Activated T-helper 9 cell treated with anti-CD3 and anti-CD28 coated beads, Interleukin-2, amount 50 U/mL, for 16 hours (primary cell): ENCODE measurements at places on chromosomes 6 and 20.

GRCh38 chr6:90466154-90466940 lies 120.5 kb downstream of the MAP3K7 start:
- no peak for DNase-seq

GRCh38 chr20:17762243-17762872 lies 62.6 kb downstream of the BANF2 start:
- no peak for DNase-seq

DNA sequence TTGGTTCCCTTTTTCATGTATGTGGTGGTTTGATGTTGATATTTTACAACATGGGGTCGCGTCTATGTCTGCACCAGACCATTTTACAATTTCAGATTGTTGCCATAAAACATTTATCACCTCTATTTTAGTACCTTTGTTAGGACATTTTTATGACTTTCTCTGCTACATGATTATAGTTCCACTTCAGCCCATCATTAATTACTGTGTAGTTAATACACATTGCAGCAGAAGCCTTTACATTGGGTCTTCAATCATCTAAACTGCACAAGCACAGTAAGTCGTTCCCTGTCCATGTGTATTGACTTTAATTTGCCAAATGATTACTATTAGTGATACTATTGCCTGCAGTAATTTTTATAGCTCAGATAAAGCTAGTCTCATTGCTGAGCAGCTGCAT lies 15.7 kb upstream of the TMEM217 start:
- DNase-seq, result no peak

- DNase-seq, result no peak
These were observed 370.5 kb upstream of the RSPO3 start for GRCh38 chr6:126747728-126748540.

DNA sequence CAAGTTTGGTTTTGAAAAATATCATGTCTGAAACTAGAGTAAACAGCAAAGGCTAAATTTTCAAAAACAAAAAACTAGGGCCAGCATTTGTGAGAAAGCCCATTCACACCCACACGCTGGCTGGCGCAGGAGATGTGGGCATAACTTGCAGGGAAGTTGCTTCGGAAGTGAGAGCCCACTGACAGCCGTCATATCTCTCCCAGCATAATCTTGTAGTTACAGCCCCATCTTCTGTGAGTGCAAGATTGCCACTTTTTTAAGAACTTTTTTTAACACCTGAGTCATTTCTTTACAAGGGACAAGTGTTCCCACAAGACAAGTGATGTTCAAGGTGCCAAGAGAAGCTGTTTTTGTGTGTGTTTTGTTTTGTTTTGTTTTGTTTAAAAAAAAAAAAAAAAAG lies 212.5 kb upstream of the CNR1 start:
- DNase-seq, result no peak

DNA sequence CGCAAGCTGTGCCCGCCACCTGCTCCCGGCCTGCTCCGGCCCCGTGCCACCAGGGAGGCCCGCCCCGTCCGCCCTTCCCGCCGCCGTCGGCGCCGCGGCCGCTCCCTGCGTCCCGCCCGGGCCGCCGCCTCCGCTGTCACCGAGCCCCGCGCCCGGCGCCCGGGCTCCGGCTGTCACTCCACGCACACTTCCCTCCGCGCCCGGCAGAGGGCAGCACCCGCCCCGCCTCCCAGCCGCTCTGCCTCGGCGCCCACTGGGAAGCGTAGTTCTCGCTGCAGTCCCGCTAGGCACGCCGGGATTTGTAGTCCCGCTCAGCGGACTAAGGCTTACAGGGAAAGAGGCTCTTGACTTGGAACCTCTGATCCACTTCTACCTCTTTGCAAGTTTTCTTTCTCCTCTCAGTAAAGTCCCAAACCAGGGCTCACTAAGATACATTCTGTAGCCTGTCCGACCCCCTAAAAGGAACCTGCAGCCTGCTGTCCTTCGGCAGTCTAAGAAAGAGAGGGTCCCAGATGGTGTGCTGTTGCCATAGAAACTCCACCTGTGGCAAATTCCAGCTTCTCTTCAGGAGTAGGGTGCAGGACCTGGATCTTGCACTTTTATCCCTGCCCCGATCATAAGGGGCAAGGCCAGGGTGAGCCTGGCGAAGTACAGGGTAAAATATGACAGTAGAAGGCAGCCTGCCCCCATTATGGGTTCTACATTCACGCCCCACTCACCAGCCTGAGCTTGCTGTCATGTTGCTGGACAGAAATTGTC lies at the start of gene TFEB:
TFEB (minus strand) TSS at position 182 of the 759 bp plus-strand sequence. CDS start 44,395 bp downstream, outside the sequence.
- DNase-seq, result peak; percentile 89

- DNase-seq, result peak; percentile 33
These were observed 9.3 kb upstream of the TXNDC5 start for GRCh38 chr6:7919871-7920270.

- DNase-seq, result no peak
These were observed 91.0 kb upstream of the MEI4 start for GRCh38 chr6:77561768-77562314.

DNA sequence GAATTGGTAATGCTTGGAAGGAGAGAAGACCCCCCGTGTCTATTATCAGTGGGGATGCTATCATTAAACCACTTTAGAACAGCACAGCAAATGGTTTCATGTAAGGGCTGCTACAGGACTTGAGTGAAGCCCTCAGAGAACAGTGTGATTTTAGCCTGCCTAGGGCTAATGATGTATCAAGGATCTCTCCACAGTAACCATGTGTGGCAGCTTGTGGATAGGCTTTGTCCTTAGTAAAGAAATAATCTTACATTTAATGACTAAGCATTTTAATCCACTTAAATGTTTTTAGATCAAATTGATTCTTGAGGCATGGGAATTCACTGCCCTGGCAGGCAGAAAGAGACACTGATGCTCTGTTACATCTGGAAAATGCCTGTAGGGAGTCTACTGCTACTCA lies 495.1 kb downstream of the NKAIN2 start:
- no peak for DNase-seq

- no peak for DNase-seq
These were observed 20.4 kb downstream of the RBM38 start for GRCh38 chr20:57411406-57412283.

GRCh38 chr6:48113130-48113529 lies 2.1 kb upstream of the PTCHD4 start:
- DNase-seq, result no peak

- DNase-seq, result no peak
These were observed 9.9 kb upstream of the SLC17A3 start for GRCh38 chr6:25883991-25884390.

GRCh38 chr20:25193843-25194242 lies 1.7 kb upstream of the ENTPD6 start:
- no peak for DNase-seq

GRCh38 chr6:26646074-26646473 lies 13.5 kb downstream of the ZNF322 start:
- no peak for DNase-seq

DNA sequence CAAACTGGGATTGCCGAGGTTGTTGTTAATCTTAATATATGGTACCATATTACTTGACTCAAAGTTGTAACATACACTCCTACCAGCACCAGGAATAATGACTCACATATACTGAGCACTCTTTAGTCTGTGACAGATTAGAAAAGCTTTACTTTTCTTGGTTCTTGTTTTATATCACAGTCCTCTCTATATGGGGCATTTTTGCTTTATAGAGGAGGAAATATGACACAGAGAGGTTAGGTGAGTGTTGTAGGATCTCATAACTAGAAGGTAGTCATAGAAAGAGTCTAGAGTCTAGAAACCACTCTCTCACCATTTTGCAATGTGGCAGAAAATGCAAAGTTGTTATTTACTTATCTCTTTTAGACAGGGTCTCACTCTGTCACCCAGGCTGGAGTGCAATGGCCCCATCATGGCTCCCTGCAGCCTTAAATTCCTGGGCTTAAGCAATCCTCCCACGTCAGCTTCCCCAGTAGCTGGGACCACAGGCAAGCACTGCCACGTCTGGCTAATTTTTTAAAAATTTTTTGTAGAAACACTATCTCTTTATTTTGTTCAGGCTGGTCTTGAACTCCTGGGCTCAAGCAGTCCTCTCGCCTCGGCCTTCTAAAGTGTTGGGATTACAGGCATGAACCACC lies 13.4 kb downstream of the TRIM38 start:
- no peak for DNase-seq

DNA sequence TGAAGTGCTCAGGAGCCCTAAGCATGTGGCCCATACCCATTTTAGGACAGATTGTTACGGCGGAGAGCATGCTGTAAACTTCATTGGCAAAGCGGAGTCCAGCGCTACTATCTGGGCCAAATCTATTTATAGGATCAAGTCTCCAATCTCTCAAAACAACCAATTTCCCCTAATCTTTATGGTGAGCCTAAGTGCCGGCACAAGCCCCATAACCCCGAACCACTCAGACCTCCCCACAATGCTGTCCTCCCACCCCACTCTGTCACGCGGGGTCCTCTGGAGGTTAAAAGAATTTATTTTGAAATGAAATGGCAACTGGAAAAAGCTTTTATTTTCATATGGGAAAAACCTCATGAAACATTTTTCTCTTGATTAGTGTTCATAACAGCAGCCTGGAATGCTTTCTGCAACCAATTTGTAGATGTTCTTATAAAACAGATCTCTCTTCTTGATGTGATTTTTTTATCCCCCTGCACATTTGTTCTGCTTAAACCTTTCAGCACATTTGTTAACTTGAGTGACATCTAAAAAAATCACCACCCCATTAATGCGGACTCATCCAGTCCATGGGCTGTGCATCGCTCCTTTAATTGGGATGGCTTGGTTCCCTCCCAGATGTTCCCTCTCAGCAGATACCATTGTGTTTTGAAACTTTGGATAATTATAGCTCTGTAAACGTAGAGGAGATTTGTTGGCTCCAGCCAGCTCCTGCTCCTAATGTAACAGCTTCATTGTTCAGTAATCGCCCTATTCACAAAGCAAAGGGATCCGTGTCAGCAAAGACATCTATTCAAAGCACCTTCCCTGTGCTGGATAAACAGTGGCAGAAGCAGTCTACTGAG lies 323.6 kb downstream of the CD83 start:
- no peak for DNase-seq

DNA sequence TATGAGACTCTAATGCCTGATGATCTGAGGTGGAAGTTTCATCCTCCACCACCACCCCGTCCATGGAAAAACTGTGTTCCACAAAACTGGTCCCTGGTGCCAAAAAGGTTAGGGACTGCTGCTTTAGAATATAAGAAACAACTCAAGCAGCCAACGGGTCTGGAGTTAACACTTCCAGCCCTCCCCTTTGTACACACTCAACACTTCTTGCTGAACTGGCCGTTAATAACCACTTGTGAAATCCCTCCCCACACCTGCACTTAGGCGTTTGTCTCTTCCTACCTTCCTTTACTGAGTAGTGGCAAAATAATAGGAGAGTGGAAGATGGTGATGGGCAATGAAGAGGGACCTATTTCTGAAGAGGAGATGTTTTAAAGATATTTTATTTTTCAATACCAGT lies 10.5 kb downstream of the SAYSD1 start:
- DNase-seq, result no peak

GRCh38 chr6:155505608-155505989 lies 50.0 kb upstream of the NOX3 start:
- no peak for DNase-seq

DNA sequence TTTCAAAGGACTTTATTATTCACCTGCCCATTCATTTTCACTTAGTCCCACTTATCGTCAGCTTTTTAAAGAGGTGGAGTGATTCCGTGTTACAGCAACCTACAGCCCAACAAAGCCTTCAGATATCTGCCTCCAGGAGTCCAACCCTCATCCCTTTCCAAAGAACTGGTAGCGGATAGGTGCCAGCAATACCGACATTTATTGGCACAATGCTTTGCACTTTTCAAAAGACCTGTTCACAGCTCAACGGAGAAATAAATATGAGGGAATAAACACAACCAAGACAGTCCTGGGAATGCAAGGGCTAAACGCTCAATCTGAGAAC lies 819 bp upstream of the MTRF1L start:
- no peak for DNase-seq

DNA sequence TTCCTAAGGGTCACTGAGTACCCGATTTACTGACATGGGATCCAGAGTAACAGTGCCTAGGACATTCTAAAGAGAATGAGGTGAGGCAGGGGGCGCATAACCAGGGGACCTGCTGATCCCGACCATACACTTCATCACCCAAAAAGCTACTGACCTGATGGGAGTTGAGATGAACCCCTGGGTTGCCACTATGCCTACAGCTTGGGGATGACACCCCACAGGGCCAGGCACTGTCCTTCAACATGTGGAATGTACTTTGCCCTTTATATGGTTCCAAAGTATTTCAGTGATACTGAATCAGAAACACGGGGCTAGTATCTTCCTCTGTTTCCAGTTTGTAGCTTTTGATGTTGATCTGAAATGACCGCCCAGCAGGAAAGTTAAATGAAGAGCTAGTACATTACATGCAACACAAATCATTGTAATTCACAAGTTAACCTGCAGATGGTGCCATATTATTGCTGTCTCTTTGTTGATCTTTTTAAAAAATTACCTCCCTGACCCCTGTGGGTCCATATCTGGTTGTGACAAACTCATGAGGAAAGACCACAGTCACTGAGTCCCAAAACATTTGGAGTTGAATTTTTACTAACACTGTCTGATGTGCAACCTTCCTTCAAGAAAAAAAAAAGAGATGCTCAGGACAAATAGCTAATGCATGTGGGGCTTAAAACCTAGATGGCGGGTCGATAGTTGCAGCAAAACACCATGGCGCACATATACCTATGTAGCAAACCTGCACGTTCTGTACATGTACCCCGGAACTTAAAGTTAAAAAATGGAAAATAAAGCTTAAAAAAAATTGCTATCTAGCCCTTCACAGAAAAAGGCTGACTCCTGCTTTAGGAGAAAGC lies 42.7 kb upstream of the GCNT2 start:
- no peak for DNase-seq

GRCh38 chr6:85250586-85251220 lies 199.2 kb upstream of the NT5E start:
- DNase-seq, result no peak

- no peak for DNase-seq
These were observed 122.0 kb downstream of the GFRAL start for GRCh38 chr6:55449225-55449624.

DNA sequence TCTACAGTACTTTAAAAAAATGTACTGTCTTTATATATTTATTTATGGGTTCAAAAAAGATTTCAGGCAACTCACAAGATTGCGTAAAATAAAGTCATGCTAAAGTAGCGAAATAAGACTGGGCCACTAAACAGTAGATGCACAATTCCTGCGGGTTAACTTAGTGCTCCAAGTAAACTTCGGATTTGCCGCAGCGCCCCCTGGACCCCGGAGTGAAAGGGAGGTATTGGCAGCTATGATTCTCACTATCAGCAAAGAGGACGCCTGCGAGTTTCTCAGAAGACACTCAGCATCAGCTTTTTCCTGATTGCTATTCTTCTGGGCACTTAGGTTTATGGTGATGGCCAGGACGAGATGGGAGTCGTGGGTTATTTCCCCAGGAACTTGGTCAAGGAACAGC lies 1.4 kb downstream of the OTOR start:
- DNase-seq, result no peak

- DNase-seq, result no peak
These were observed 32.3 kb downstream of the GSTA3 start for GRCh38 chr6:52877168-52877567.

- DNase-seq, result no peak
These were observed 8.0 kb upstream of the STX7 start for GRCh38 chr6:132520953-132521352.

- DNase-seq, result no peak
These were observed 48.0 kb downstream of the TMEM170B start for GRCh38 chr6:11585426-11586016.
